ENCODE measurements at places on chromosomes 4 and X.

- no peak for DNase-seq
Measured at GRCh38 chr4:96205143-96205936, 365.4 kb downstream of the PDHA2 start.

DNA sequence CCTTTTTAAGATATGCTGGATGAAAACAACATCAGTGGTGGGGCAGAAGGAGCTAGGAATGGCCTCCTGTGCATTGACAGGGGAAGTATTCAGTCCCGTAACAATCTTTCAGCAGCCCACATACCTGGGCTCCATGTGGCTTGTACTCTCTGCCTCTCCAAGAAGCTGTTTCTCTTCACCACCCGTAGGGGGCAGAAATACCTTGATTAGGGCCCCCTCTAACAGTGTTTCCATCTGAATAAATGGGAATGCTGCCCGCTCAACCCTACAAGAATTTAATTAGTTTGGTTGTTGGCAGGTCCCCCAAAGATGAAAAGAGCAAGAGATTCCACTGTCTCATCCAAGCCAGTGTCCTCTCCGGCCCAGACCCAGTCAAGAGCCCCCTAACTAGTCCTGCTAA, 155.2 kb downstream of the SMIM20 start:
- DNase-seq: no peak

GRCh38 chrX:130628516-130628915, 226.7 kb downstream of the RBMX2 start:
- DNase-seq: no peak

DNA sequence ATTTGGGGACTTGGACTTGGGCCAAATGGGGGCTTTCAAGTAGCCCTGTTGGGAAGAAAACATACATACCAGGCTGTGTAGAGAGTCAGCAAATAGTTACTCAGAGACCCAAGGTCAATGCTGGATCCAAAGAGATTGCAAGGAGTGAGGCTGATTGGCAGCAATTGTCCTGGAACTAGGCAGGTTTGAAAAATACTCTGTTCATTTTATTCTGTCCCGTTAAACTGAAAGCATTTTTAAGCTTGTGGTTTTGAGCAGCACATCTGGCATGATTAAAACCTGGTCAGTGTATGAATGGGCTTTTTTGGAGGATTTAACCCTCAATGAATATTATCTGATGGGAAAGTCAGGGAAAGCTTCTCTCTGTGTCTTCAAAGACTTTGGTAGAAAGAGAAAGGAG, 294.3 kb upstream of the BOD1L1 start:
- no peak for DNase-seq

- no peak for DNase-seq
Measured at GRCh38 chrX:10548688-10549087, 71.7 kb downstream of the MID1 start.

- DNase-seq: no peak
Measured at GRCh38 chr4:153465140-153465539, 1.0 kb upstream of the TMEM131L start.

GRCh38 chr4:9904976-9905587, 116.2 kb downstream of the SLC2A9 start:
- DNase-seq: no peak

DNA sequence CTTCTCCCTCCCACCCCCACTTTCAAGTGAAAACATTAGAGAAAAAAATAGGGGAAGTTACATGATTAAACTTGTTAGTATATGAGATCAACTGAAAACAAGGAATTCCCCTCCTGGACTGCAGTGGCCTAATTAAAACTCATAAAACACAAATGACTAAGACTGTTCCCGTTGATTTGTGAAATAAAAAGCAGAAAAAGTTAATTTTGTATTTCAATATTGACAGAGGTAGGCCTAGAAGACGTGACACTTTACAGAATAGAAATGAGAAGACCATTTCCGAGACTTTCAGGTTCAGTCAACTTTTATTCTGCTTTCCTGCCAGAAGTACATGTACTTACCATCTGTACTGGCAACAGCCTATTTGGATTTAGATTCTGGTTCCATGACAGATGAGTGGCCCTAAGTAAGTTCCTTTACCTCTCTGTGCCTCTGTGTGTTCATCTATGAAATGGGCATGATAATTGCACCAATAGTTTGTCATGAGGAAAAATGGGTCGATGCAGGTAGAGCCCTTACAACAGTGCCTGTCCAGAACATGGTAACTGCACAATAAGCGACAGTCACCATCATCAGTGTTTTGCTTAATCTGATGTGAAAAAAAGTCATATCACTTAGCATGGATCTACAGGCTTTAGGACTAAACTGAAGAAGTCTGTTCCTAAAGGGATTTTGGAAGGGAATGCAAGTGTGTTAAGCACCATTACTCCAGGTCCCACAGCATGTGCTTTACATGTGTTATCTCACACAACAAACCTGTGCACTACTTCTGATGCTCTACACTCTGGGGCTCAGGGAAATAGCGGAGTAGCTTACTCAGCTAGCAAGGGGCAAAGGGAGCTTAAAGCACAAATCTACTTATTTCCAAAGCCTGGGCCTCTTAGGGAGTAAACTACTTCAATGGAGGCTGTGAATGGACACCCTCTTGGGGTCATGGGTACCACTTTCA, 562.3 kb upstream of the DIPK2B start:
- no peak for DNase-seq

DNA sequence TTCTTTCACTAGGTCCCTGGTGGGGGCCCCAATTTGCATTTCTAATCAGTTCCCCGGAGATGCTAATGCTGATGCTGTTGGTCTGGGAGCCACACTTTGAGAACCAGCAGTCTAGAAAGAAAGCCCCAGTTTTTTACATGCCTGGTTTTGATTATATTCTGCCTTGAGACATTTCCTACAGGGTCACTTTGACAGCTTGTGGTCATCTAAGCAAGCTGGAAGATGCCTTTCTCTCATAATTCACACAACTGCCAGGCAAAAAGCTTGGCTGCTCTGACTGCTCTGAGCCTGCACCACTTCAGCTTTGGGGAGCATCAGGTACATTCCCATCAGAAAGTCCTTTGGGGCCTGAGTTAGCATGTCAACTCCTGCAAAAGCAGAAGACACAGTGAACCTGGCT, 5.9 kb upstream of the PLAC1 start:
- DNase-seq: no peak

- no peak for DNase-seq
Measured at GRCh38 chr4:187317799-187318198, 594.1 kb upstream of the FAT1 start.

- DNase-seq: no peak
Measured at GRCh38 chr4:106718548-106718947, 317.6 kb downstream of the DKK2 start.

- DNase-seq: no peak
Measured at GRCh38 chrX:134599184-134599914, 58.9 kb downstream of the PLAC1 start.

- no peak for DNase-seq
Measured at GRCh38 chr4:139144161-139144859, 32.7 kb downstream of the ELF2 start.

GRCh38 chr4:184357772-184358171, 116.6 kb downstream of the IRF2 start:
- no peak for DNase-seq

DNA sequence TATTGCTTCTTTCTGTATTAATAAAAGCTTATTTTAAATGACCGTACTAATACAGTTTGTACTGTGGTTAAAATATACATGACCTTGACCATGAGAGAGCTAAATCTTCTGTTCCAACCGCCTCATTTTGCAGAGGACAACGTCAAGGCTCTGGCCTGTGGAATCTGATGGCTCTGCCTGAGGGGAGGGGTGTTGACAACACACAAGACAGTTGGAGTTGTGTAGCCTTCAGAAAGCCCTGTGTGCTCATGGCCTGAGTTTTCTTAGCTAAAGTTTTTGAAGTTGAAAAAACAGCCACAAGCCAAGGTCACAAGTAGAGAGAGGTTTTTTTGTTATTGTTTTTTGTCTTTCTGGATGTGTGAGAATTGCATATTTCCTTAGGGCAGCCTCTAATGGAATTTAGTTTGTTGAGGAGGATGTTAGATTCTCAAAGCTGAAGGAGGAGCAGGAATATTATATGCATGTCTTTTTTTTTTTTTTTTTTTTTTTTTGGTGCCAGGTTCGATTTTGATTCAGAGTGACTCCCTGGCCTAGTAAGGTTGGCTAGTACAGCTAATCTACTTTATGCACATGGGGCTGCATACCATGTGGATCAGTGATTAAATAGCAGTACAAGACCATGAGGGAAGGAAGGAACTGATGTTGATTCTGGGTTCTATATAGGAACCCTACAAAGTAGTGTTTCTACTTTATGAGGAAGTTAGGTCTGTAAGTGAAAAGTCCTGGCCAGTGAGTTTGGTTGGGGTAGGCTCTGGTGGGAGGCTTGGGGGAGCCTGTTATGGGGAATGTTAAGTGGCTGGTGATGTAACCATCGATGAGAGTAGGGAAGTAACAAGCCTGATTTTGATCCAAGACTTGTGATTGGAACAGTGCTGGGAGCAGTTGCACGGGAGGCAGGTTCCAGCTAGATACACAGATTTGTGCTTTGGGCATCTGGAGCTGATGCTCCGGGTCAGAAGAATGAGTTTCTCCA, 20.3 kb downstream of the SMS start:
- no peak for DNase-seq

DNA sequence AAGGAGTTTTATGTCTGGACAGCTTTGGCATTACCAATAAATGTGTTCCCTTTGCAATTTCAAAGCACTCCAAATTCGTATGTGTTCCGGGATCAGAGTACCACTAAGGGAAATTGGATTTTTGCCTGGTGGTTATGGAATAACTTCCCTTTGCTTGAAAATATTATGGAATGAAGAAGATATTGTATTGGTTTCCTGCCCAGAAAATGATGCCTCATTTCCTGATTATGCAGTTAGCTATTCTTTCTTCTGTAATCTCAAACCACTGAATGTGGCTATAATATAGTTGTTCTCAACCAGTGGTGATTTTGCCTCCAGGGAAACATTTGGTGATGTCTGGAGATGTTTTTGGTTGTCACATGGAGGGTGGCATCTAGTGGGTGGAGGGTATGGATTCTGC, 142.9 kb downstream of the PCDH7 start:
- no peak for DNase-seq

DNA sequence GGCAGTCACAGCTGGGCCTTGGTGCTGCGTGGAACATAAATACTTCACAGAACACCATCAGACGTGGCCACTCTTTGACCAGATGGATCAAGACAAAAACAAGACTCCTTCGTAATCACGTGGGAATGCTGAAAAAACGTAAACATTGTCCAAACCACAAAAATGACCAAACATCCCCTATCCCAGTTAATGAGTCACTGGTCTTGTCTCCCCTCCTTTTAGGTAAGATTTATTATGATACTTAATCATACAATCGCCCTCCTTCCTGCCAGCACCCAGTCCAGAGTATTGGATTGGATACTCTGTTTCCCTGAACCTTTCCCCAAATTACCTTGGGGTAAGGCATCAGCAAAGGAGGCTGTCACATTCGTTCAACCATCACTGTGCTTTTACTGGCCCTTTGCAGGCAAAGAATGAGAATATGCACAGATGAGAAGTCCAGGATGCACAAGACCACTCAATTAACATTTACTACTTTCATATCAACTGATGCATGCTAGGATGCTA, 601 bp upstream of the TCEANC start:
- DNase-seq: no peak

DNA sequence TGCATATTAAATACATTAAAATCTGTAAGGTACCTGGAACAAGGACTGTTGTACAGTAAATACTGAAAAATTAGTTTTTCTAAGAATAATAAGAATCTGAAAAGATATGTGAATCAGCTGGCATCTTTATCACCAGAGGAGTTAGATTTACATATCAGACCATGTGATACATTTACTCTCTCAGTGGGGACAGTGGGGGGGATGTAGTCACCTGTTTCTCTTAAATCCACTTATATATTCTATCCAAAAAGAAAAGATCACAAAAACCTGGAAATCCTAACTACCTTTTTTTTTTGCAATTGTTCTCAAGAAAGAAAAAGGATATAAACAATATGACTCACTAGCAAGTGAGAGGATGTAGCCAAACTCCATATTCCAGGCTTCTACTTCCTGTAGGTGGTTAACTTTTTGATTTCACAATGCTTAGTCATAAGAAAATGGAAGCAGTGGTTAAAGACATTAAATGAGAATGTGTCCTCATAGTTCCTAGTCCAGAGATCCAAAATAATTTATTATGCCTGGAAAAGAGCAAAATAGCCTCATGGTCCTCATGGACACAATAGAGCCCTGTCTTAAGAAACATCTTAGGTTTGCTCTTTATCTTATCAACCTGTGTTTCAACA, 22.5 kb upstream of the MYOZ2 start:
- DNase-seq: no peak

DNA sequence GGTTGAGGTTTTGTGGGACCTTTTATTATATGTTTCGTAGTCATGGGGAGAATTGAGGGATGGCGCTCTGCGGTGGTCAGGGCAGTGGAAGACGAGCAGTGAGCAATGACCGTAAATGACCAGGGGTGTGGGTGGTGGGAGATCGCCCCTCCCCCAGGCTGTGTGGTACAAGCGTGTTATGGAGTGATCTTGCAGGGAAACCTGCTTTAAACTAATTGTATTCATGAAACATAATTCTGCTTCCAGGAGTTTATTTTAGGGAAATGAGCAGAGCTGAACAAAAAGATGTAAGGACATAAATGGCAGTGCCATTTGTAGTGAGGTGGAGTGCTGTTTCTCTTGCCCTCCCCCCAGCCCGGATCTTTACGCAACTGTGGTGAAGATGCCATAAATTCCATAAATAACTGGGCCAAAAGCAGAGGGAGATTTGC, 20.2 kb downstream of the GYG2 start:
- no peak for DNase-seq

GRCh38 chrX:118565853-118566252, 70.2 kb downstream of the DOCK11 start:
- DNase-seq: no peak

DNA sequence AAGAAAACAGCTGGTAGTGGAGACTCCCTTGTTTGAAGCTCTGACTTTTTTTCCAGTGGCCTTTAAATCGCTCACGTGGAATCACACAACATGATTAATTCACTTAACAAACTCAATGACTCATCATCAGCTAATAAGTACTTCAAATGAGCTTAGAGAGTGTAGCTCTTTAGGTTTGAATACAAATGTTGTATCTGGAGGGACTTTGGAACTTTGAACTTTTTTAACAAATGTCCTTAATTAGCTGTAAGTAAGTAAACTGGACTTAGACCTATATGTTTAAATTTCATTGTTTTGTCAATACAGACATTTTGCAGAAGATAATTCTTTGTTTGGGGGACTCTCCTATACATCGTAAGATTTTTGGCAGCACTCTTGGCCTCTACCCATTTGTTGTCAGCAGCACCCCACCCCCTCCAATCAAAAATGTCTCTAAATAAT, 581.1 kb downstream of the SPRY1 start:
- no peak for DNase-seq

Measured in left renal cortex interstitium (tissue), 4 donors.